ENCODE measurements at places on chromosomes 1 and 21. TPM values are rescaled to one million over a fixed set of nuclear protein-coding genes. Genes with fewer than 3 reads are reported as not detected.
A peak's percentile ranks its signal among the peaks of the same experiment; 100 is the strongest.

DNA sequence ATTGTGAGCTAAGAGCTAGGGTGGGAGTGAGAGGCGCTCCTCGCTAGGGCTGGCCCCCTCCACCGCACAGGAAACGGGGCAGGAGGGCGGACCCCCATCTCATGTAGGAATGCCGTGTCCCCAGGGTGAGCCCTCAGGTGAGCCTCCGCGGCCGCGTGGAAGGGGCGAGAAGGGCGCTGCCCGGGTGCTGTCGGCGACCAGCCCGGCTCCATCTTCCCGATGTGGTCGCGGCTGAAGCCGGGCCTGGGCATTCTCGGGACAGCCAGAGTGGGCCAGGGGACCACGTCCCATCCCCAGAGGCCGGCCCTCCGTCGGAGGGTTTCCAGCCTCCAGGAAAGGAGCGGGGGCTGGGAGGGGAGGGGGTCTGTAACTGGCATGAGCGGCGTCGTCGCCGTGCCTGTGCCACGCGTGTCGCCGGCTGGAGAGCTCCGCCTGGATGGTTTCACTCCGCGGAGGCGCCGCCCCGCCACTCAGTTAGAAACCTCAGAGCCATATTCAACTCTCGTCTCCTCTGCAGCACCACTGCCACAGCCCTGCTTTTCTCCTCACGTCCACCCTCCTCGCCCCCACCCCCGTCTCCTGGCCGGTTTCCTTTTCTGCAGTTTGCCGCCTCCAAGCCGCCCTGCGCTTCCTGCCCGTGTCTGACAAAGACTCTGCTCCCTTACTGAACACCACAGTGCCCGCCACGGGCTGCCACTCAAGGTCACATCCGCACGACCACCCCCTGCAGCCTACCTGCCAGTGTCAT lies at the start of gene TMEM269:
TMEM269 (plus strand) TSS at position 46 of the 748 bp plus-strand sequence. CDS start 4,903 bp downstream, outside the sequence.
- peak; percentile 26 for DNase-seq

DNA sequence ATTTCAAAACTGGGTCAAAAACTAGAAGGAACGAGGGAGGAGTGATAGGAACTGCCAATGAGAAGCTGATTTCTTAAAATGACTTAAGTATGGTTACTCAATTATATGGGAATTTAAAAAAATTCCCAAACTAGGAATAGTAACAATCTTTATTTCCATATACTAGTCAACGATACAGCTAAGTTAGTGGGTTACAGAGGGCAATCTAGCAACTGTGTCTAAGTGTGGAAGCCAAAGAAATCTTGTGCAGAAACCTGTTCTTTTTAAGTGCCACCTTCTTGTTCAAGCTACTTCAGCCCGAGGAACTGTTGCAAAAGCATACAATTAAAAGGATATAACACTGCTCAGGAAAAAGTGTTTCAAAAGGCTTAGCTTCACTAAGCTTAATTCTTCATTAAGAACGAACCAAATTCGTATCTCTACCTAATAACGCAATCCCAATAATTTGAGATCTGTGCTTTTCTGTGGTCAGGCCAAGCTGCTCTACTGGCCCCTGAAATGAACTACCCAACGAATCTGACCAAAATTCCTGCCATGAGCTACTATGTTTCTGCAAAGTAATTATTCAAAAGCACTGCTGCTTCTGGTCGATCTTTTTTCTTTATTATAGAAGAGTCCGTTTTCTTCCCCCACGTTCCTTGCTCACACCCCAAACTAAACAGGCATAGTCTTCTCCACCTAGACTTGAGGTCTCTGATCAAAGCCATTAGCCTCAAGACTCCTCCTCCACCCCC lies 1.8 kb downstream of the USP24 start:
- no peak for DNase-seq

- DNase-seq, result no peak
Observed at GRCh38 chr1:209628618-209629299, 23.5 kb downstream of the LAMB3 start.

GRCh38 chr1:95113684-95114083 lies 3.5 kb upstream of the TLCD4 start:
- DNase-seq, result no peak

DNA sequence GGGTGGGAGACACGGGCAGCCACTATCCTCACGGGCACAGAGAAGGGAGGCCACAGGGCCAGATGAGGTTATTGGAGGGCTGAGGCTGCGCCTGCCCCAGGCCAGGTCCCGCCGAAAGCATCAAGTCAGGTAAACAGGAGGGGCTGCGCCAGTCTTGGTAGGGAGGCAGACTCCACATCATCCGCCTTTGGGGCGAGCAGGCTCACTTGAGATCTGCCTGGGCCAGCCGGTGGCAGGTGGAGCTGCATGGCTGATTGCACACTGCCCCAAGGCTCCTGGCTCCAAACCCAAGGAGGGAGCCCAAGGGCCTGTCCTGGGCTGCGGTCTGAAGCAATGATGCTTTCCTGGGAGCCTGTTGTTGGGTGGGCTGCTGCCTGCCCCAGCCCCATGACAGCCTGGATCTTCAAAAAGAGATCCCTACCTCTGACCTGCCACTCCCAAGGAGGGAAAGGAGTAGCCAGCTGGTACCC lies 4.6 kb downstream of the SMIM1 start:
- no peak for DNase-seq

DNA sequence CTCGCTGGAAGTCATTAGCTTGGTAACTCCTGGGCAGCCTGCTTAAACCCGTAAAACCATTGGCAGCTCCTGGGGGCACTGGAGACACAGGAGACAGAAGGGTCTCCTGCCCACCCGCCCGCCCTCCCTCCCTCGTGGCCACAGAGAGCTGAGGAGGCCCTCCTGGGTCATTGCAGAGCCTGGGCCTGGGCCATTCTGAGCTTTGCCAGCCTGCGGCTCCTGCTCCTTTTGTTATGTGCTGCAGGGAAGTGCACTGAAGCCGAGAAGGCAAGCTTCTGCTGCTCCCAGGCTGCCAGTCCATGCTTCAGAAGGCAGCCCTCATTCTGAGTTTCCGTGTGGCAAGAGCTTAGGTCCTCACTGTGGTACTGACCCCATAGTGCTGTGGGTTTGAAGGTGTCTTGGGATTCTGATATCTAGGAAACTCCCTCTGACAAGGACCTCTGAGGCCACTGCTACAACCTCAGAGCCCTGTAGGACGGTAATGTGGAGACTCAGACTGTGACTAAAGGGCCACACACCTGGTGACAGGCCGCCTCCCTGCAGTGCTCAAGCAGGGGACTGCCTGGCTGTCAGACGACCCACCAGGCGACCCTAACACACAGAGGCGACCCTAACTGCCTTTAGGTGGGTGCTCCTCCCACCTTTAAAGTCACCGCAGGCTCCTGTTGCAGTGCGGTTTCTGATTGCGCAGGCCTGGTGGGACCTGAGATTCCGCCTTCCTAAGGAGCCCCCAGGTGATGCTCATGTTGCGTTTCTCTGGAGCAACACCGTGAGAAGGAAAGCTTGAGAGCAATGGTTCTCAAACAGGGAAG lies 118.7 kb downstream of the IER5 start:
- DNase-seq, result no peak

DNA sequence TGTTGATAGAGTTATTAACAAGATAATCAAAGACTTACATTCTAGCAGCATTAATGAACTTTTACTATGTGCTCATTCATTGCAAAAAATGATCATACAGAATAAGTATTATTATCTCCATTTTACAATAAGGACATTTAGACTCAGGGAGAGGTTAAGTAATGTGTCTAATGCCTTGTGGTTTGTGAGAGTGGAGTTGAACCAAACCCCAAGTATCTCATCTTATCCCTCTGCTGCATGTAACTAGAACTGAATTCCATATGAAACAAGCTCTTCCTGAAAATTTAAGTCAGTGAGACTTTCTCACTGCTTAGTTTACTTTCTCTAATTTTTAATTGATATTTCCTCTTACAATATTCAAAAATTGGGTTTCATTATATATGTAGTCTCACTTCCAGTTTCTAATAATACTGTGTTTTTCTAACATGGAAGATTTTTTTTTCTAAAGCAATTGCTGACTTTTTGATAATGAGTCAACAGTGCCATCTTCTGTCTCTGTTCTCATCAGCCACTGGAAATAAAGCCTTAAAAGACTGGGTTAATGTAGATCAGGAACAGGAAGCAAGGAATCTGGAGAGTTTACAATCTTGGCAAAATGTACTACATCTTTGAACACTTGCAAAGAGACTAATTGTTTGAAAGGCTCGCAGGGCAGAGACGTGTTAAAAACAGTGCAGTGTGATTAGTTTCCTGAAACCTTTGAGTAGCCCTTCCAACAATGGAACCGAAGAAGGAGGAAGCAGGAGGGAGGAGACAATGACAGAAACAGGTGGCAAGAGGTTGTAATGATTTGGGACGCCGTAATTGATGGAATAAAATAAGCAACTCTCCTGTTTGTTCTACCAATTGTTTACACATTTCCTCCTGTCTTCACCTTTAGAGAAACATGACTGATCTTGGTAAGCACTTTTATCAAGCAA lies 567.6 kb downstream of the MRPL39 start:
- no peak for DNase-seq

DNA sequence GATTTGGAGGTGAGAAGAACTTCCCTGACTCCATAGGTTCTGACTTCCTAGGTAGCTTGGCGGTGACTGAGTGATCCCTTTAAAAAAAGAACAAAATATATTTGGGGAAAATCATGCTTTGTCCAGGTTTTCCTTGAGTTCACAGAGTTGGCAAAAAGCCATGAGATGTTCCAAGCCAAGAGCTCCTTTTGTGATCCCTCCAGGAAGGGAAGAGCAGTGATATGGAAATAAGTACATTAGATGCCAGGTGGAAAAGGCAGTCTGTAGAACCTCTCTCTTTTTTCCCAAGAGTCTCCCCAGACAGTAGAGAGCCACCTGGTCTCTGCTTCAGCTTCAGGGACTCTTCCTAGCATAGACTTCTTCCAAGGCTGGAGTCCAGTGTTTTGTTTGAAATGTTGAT lies 10.2 kb downstream of the TLCD4 start:
- no peak for DNase-seq

DNA sequence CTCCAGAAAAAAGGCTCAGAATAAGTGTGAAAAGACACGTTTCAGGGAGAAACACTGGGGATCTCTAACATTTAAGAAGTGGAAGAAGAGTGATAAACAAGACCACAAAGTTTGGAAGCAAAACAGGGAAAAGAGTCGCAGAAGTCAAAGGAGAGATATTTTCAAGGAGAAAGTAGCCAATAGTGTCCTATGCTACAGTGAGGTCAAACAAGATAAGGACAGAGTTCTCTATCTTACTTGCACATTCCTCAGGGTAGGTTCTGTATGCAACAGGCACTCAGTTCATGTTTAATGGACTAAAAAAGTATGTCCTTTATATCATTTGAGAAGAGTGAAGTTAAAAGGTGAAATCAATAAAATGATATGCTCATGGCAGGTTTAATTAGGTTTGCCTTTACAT lies 13.8 kb upstream of the EDEM3 start:
- DNase-seq, result no peak

- no peak for DNase-seq
Observed at GRCh38 chr1:93569489-93569888, 112.1 kb downstream of the BCAR3 start.

DNA sequence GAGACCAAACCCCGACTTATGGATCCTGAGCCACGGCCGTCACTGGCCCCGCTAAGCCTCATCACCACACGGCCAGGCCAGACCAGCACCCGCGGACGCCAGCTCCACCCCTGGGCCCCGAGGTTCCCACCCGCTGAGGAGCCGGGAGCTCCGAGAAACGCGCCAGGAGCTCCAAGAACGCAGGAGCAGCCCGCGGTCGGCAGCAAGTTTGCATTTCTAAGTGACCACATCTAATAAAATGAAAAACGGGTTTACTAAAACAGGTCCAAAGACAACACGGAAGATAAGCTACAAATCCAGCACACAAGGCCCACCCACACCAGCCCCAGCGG lies 8.1 kb upstream of the C1QTNF12 start:
- DNase-seq, result no peak

DNA sequence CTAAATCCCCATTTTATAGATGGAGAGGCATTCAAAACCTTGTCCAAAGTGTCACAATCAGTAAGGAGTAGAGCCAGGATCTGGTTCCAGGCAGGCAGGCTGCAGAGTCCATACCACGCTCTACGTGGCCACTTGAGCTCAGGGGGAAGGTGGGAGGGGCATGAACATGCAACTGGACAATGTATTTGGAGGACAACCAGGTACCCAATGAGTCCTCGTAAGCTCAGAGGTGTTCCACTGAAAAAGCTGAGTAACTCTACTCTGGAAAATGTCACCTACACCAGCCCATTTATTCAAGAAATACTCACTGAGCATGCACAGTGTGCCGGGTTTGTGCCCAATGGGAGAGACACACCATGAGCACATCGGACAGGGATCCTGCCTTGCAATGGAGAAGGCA lies 11.2 kb upstream of the GUCA2B start:
- no peak for DNase-seq

The CNTN2 gene
- not detected for total RNA-seq

The GPR37L1 gene
- total RNA-seq, result not detected

All from dermis microvascular lymphatic vessel endothelial cell (primary cell).